Liver (tissue), 10 donors: ENCODE measurements at places on chromosomes 12 and 14. TPM values are rescaled to one million over a fixed set of nuclear protein-coding genes. Genes with fewer than 3 reads are reported as not detected.
A peak's percentile ranks its signal among the peaks of the same experiment; 100 is the strongest.

DNA sequence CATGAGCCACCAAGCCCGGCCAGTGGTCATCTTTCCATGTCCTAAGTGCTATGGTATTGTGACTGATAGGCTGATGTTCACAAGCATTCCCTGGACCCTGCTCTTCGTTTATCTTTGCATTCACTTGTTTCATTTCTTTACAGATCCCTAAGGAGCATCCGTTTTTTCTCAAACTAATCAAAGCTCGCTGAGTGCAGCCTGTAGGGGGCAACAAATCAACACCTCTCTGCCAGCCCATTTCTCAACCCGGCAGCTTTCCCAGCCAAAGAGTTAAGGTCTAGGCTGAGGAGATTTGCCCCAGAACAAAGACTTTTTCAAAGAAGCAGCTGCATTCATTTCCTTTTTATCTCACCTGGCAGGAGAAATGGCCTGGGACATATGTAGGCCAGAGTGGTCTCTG is 12.1 kb downstream of the SIRT4 start:
- no peak overlapping the region for H3K4me3 ChIP-seq
- no peak overlapping the region for H3K27ac ChIP-seq
- peaks cover 14% of the 10 kb centered on the region for H3K4me1 ChIP-seq
- H3K27me3 ChIP-seq, result no peaks in the 10 kb centered on the region
- H3K36me3 ChIP-seq, result no peaks in the 10 kb centered on the region

Gene PLEKHG7
- 0.08 TPM for polyA plus RNA-seq

Gene NPFF
- polyA plus RNA-seq, result not detected

DNA sequence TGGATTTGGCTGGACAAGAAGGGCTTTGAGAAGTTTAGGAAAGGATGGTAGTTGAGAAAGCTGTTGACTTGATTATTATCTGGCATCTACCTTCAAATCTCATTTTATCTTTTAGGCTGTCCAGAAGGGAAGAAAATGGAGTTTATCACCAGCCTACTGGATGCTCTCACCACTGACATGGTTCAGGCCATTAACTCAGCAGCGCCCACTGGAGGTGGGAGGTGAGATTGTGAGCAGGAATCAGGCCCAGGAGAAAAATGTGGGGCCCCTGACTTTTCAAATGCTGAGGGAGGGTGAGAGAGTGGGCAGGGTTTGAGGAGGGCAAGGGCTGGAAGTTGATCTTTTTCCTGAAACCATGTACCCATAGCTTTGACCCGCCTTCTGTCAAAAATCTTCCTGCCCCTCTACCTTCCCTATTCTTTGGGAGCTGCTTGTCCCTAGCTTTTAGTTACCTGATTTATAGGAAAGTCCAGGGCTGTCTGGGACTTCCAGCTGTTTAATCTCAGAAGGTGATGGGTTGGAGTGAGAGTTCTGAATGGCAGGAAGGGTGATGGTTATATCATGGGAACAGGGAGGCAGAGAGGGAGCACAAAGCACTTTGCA is 134.2 kb downstream of the SMOC1 start:
- no peak overlapping the region for H3K4me3 ChIP-seq
- no peak overlapping the region for H3K27ac ChIP-seq
- no peaks in the 10 kb centered on the region for H3K27me3 ChIP-seq
- H3K4me1 ChIP-seq, result no peaks in the 10 kb centered on the region
- peaks cover 34% of the 10 kb centered on the region for H3K36me3 ChIP-seq

- no peaks in the 10 kb centered on the region for H3K27me3 ChIP-seq
- H3K36me3 ChIP-seq, result peaks cover 13% of the 10 kb centered on the region
- H3K4me3 ChIP-seq, result no peak overlapping the region
- no peak overlapping the region for H3K27ac ChIP-seq
Observed at GRCh38 chr12:6603095-6603567, 4.0 kb downstream of the CHD4 start.

Gene KRT5
- 0.08 TPM for polyA plus RNA-seq

DNA sequence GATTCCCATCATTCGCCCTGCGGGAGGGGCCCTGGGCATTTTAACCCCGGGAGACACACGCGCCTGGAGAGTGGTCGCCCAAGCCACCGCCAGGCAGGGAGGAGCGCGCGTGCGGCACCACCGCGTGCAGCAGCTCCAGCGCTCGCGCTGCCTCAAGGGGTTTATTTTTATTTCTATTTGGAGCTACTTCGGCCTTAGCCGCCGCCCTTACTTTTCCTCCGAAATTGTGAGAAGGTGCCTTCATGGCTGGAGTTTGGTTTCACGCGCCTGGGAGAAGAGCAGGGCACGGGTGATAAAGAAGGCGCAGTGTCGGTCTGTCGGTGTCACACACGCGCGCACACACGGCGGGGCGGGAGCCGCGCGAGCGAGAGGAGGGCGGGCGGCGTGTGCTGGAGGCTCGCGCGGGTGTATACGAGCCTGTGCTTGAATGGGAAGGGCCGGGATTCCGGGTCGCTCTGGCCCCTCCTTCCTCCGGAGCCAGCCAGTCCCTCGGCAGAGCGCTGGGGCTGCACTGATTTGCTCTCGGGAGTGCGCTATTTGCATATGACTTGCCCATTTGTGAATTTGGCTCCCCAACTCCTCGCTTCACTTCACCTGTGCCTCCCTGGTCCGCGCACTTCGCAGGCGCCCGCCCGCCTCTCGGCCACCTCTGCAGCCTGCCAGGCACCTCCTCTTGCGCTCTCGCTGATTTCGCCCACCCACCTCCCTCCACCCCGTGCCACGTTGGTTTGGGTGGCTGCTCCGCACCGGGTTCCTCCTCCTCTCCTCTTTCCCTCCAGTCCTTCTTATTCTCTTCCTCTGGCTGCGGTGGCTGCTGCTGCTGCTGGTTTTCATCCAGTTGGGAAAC is 932.3 kb downstream of the DIO2 start:
- H3K4me3 ChIP-seq, result peak overlapping the region; percentile 64
- H3K27me3 ChIP-seq, result peaks cover 3% of the 10 kb centered on the region
- no peaks in the 10 kb centered on the region for H3K36me3 ChIP-seq
- peak; percentile 57 for DNase-seq
- no peak overlapping the region for H3K27ac ChIP-seq
